ENCODE measurements at places on chromosomes 3 and 15.

GRCh38 chr3:69129531-69129930 is 7.1 kb upstream of the LMOD3 start:
- DNase-seq = no peak

GRCh38 chr3:27791956-27792355 is 69.8 kb upstream of the EOMES start:
- no peak for DNase-seq

DNA sequence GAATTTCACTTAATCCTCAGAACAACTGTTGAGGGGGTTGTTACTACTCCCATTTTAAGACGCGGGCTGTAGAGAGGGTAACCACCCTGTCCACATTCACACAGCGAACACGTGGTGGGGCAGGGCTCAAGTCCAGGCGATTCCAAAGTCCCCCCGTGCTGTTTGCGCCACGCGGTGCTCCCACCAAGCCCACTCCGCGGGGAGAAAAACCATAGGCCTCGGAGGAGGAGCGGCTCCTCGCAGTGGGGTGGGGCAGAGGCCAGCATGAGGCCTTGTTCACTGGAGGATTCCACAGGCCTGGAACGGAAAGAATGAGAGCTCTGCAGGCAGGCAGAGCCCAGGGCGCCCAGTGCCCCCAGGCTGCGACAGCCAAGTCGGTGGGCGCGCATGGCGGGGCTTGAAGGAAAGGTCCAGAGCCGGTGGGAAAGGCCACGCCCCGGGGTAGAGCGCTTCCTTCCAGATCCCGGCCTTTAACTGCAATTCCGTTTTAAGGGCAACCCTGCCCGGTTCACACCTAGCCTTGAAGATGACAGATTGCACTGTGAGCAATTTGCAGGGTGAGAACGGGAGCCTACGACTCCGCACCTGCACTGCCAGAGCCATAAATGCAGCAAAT is 161.8 kb upstream of the TBL1XR1 start:
- DNase-seq = peak; percentile 59

- DNase-seq = no peak
Observed at GRCh38 chr15:42184736-42185135, 23.4 kb downstream of the VPS39 start.

DNA sequence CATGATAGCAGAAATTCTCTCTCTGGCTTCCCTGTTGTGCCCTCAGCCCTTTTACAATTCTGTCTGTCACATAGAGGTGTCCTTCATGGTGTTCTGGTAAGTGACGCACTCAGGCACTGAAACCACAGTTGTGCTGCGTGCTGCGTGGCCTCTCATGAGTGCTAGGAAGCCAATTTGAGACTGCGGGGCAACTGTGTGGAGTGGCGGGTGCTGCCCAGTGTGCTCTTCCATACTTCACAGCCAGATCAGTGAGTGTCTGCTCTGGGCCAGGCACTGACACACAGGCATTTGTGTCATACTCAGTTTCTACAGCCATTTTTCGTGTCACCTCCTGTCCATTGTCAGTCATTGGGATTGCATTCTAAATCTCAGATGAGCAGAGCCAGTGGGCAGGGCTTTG is 133.1 kb upstream of the PLXNA1 start:
- no peak for DNase-seq

DNA sequence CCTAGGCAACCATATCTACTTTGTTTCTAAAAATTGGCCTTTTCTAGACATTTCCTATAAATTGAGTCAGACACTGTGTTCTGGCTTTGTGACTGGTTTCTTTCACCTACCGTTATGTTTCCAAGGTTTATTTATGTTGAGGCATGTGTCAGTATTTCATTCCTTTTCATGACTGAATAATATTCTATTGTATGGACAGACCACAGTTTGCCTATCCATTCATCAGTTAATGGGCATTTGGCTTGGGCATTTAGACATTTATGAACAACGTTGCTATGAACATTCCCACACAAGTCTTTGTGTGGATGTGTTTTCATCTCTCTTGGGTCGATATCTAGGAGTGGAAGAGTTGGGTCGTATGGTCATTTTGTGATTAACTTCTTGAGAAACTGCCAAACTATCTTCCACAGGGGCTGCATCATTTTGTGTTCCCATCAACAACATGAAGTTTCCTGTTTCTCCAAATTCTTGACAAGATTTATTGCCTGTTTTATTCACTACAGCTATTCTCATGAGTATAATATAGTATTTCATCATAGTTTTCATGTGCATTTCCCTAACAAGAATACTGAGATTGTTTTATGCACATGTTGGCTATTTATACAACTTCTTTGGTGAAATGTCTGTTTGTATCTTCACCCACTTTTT is 3.5 kb upstream of the EFCC1 start:
- no peak for DNase-seq

- no peak for DNase-seq
Observed at GRCh38 chr3:158165141-158165655, 55.3 kb downstream of the RSRC1 start.

- DNase-seq = no peak
Observed at GRCh38 chr3:187521546-187521945, 148.6 kb downstream of the SST start.

- DNase-seq = peak; percentile 51
Observed at GRCh38 chr3:53773021-53773436, 73.2 kb downstream of the CHDH start.

DNA sequence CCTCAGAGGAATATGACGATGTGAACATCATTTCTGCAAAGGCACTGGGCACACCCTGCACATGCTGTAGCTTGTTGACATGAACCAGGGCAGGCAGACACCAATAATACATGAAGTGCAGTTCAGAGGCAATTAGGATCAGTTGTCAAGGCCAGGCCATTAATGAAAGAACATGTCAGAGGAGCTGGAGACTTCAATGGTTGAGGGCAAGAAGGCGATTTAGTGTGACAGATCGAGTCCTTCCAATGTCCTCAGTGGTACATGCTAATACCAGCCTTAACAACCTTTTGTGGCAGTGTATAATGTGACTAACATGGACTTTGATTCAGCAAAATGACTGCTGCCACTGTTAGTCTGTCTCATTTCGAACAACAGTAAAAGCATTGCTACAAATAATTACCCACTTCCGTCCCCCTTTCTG is 205.2 kb upstream of the NANOGP8 start:
- no peak for DNase-seq

- DNase-seq = no peak
Observed at GRCh38 chr15:94602754-94603470, 371.6 kb downstream of the MCTP2 start.

- DNase-seq = peak; percentile 55
Observed at GRCh38 chr15:59885832-59886231, 118.3 kb upstream of the FOXB1 start.

DNA sequence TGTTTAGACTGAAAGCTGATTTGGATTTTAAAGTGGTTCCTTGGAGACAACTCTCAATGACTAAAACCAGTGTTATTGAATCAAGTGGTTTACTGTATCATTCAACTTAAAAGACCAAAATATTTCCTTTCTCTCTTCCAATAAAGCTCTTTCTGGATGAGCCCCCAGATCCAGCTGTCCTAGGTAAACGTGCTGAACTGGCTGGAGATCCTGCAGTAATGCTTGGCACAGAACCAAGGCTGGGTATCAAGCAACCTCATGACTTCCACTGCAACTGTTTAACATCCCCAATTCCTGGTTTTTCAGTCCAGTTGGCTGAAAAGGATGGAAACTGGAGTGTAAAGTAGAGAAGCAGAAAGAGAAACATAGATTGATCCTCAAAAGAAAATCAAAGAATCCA is 28.9 kb downstream of the SEC22C start:
- DNase-seq = no peak

- peak; percentile 56 for DNase-seq
Observed at GRCh38 chr3:113070681-113071113, 79.9 kb downstream of the GTPBP8 start.

- DNase-seq = no peak
Observed at GRCh38 chr15:85795337-85796305, 896 bp upstream of the KLHL25 start.

DNA sequence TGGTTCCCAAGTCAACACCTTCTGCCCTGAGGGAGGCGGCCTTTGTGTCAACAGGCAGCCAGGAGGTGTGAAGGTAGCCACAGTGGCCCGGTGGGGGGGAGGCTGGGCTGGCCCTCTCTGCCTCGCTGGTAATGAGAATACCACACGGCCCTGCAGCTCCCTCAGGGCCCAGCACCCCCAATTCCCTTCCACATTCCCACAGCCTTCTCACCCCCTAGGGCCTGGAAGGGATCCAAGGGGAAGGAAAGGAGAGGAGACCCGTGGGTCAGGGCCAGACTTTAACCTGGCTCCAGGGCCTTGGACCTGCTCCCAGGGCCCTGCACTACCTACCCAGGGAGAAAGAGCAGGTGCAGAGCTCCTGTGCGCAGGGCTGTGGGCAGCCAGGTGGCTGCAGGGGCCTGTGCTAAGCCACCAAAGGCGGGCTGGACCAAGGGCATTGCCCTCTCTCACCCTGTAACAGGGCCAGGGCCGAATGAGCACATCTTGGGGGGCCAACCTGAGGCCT is 8.7 kb upstream of the MESP2 start:
- DNase-seq = no peak

DNA sequence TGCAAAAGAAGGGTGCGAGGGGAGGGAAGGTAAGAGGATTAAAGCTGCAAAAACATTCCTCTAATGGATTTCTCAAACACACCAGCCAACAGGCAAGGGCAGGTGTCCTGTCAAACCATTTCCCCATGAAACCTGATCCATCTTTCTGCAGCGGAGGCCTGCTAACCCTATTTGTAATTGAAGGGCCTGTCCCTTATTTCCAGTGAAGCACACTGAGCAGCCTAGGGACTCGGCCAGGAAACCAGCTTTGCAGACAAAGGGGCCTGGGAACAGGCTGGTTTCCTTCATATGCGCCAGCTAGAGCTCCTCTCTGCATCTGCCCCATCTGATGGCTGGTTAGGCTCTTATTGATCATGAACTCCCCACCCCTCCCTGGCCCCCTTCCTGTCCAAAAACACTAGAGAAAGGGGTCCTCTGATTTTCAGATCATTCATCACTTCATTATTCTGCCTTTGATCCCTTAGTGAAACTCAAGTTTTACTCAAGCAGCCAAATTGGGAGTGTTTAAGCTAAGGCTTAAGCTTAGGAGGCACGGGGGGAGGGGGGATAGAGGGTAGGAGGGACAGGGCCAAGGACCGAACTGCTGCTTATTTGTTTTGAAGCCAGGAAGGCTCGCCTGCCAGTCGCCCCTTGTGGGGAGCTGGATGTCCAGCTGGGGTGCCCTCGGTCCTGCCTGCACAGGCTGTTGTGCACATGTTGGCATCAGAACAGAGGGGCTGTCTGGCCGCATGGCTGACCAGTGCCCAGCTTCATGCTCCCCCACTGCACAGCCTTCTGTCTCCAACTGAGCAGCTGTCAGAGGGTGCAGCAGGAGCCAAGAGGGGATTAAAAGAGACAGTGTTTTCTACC is 53.1 kb downstream of the BOC start:
- DNase-seq = no peak

- DNase-seq = no peak
Observed at GRCh38 chr3:159150180-159150579, 348.3 kb downstream of the MFSD1 start.

GRCh38 chr15:98827217-98827616 is 178.9 kb downstream of the IGF1R start:
- DNase-seq = no peak

GRCh38 chr3:62094461-62094860 is 278.9 kb downstream of the FEZF2 start:
- no peak for DNase-seq

DNA sequence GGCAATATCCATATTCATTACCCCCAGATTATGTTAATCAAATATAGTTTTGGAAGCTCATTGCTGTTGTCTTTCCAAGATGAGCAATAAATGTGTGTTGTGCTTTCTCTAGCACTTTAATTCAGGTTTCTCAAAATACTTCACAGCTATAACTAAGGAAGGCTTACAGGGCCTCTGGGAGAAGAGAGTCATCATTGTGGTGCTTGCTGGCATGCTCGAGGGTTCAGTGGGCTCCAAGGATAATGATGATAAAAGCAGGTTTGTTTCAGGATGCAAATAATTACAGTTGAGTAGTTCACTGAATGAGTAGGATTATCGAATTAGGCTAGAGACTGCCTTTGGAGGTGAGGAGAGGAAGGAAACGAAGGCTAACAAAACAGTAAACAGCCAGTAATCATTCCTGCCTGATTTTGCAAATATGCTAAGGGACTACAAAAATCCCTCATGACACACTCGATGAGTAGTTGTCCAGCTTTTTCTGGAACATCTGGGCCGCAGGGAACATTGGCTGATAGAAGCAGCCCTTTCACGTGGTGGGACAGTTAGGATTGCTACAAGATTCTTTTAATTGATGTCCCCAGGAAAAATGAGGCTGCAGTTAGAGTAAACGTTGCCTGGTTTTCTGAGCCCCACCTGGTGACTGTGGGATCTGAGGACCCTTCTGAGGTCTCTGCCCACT is 54.1 kb downstream of the SLC7A14 start:
- no peak for DNase-seq

DNA sequence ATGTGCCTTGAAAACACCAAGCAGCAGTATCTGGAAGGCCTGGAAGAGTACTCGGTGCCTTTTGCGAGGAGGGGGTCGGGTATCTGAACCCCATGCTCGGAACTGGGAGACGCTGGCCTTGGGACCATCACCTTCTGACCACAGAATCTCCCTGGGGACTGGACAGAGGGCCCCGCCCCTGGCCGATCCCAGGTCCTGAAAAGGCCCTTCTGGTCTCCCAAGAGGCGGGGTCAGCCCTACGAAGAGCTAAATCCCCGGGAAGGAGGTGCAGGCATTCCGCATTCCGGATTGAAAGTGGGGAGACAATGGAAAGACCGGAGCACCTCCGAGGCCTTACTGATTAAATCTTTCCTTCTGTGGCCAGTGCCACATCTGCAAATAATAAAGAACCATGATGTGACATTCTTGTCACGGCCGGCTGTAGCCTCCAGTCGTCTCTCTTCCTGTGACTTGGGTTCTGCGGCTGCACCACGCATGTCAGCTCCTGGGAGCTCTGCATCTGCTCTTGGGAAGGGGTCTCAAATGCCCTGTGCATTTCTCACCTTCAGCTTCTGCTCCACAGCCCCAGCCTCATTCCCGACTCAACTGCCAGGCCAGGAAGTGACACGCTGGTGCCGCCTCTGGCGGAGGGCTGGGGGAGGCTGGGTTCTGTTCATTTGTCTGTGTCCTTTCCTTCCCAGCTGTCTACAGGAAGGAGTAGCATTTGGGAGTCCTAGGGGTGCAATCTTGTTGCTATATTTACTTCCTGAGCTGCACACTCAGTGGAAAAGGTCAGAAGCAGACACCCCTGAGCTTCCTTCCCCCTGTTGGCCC is 173.5 kb downstream of the KLF13 start:
- DNase-seq = no peak

GRCh38 chr3:42122261-42123011 is 31.3 kb downstream of the TRAK1 start:
- no peak for DNase-seq

DNA sequence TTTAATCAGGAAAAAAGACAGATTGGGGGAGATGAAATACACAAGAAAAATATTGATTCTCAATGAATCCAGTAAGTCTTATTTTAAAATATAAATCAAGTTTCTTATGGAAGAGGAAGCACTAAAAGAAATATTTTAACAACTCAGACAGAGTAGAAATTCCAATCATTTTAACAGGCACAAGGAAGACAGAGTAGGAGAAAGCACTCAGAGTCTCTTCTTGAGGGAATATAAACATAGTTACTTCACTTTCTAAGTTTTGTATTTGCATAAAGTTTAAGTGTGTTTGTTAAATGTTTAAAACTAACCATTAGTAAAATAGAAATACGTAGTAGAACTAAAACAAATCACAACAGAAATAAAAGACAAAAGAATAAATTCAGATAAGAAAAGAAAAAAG is 24.5 kb upstream of the RTP4 start:
- DNase-seq = no peak

All from fibroblast of lung (primary cell).